ENCODE measurements at places on chromosomes 1 and 21.

DNA sequence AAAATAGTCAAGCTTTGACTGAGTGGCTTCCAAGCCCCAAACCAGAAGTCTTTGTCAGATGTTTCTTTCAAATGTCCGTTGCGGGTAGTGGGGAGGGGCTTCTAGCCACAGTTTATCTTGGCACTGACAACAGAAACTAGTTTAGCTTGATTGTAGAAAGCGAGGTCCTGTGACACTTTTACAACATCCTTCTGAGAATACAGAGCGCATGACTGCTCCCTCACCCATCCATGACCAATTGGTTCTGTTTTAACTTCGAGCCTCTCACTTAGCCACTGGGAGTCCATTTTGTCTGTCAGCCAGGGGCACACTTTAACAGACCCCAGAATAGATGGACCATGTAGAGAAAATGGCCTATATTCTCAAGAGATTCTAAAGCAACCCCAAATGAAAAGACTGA is 199.2 kb upstream of the ST6GALNAC5 start:
- no peak for DNase-seq

DNA sequence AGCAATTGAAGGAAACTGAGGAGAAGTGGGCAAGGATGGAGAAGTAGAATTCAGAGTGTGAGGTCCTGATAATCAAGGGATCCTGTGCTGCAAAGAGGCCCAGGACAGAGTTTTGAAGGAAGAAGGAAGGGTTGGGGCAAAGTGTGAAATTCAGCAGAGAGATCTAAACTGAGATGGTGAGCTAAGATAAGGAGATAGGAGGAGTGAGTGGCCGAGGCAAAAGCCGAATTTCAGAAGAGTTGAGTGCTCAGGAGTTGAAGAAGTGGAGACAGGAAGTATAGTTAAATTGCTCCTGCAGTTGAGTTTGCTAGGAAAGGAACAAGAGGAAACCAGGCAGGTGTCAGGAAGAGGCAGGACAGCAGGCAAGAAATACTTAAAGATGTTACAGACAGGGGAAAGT is 16.4 kb upstream of the MAPKAPK2 start:
- DNase-seq: no peak

DNA sequence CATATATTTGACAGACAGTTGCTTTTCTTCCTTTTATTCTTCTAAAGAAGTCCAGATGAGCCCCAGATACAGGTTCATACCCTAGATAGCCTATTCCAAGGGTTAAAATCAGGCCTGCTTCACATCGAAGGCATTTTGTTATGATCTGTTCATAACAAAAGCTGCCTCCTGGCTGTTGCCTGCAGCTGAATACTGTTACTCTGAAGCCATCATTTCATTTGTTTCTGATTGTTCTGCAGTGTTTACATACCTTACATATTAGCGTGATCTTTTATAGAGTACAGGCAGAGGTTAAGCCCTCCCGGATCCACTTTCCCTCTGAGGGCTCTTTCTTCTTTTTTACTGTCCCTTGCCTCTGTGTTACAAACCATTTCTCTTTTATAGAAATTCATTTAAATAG is 219.0 kb upstream of the HOOK1 start:
- peak; percentile 41 for DNase-seq

GRCh38 chr1:9196129-9197040 is 38.2 kb upstream of the H6PD start:
- DNase-seq: peak; percentile 94

Data from fibroblast of pulmonary artery (primary cell).